Activated CD4-positive, alpha-beta T cell treated with anti-CD3 and anti-CD28 coated beads, Interleukin-2, amount 50 U/mL, for 48 hours (primary cell): ENCODE measurements at places on chromosomes 5 and 9.

DNA sequence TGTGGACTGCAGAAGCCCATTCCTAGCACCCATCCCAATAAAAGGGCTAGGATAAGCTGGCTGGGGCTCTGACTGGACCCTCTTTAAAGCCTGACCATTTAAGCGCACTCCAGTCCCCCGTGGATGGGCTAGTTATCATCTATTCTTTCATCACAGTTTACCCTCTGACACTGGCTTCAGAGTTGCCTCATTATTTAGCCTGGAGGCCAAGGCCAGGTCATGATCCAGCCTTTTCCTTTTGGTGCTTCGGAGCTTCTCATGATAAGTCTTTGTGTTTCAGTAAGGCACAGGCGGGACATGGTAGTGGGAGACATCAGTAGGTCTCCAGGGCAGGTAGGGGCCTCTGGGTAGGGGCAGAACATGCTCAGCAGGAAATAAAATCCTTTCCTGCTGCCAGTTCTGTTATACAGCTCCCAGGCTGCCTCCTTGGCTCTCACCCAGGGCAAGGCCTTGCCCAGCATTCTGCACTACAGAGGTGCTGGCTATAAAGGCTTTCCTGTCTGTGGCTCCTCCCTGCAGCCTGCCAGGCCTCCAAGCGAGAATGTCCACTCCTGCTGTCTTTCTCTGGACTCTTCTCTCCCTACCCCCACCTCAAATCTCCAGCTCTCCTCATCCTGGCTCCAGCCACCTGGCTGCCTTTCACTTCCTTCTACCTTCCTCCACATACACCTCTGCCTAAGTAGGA, 128.8 kb downstream of the FSTL4 start:
- no peak for DNase-seq

GRCh38 chr9:135521608-135522095, 412 bp downstream of the LCN1 start:
- DNase-seq, result no peak

DNA sequence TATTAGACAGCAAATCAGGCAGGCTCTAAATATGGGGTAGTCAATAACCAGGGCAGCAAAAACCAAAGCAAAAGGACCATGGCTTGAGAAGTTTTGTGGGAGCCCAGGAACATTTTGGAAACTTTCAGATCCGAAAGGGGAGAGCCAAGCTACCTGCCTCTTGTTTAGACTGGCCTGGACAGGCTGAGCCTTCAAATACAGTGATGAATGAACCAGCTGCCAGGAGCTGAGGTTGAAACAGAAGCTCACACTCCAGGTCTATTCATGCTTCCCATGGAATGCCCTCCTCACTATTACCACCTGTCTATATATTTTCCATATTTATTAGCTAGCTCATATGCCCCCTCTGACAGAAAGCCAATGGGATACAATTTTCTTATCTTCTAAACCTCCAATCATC, 150.8 kb upstream of the SLC44A1 start:
- DNase-seq, result no peak

- no peak for DNase-seq
Measured at GRCh38 chr5:139886213-139886612, 90.6 kb downstream of the PSD2 start.

GRCh38 chr5:158940977-158941376, 158.7 kb downstream of the EBF1 start:
- no peak for DNase-seq

- no peak for DNase-seq
Measured at GRCh38 chr5:32834251-32834650, 123.1 kb downstream of the NPR3 start.

GRCh38 chr5:169592937-169593650, 9.5 kb downstream of the SPDL1 start:
- DNase-seq, result no peak

DNA sequence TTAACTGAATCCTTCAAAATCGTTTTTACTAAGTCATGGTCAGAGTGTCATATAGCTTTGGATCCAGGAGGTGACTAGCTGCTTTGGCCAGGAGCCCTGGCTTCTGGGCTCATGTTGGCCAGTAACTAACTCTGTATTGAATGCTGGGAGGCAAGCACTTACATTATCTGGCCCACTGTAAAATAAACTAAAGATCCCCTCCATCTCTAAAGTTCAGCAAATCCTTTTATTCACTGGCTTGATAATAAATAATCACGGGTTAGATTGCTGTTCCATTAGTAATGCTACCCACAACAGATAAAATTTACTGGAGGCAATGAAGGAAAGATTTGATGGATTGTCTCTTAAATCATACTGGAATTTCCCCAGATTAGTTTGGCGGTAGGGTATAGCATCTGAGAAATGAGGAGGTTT, 382.2 kb upstream of the TLE4 start:
- DNase-seq, result no peak

DNA sequence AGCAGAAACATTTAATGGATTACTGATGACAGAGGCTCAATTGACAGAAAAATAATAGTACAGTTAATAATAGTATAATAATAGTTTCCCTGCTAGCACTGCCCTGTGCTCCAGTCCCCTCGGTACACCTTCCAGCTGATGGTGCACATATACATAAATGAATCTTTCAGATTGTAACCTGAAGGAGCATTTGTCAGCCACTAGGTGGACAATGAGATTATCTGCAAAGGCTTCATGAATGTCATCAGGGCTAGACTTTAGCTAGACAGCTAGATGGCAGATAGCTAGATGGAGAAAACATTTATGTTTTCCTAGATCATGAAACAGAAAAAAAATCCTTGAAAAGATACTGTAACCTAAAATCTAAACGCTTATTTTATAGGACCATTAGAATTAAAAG, 304.4 kb upstream of the SMC2 start:
- DNase-seq, result no peak

GRCh38 chr9:4287386-4287785, 12.5 kb downstream of the GLIS3 start:
- DNase-seq, result no peak

- DNase-seq, result no peak
Measured at GRCh38 chr5:142861011-142861410, 90.8 kb downstream of the ARHGAP26 start.

DNA sequence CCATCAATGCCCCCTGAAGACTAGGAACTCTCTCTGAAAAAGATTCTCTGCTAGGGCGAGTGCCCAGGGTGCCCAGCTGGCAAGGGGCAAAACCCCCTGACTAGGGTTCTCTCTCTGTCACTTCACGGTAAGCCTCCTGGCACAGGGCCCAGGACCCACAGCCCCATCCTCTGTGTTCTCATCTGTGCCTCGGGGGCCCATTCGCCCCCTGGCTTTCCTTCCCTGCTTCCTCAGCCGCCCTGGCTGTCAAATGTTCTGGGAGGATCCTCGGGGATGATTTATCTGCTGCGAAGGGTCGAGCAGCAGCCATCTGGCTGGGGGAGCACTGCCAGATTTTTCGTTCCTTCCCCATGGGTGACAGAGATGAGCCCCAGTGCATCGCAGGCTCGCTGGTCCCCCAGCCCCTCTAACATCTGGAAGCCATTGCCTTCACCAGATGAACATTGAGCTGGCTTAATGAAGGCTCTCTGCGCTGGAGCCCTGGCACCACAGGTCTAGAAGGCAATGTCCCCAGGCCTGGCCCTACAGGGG, 24.2 kb downstream of the HMCN2 start:
- DNase-seq, result no peak

- no peak for DNase-seq
Measured at GRCh38 chr9:79764374-79764773, 192.6 kb downstream of the TLE4 start.

GRCh38 chr9:132424857-132425674, 15.1 kb downstream of the CFAP77 start:
- no peak for DNase-seq

DNA sequence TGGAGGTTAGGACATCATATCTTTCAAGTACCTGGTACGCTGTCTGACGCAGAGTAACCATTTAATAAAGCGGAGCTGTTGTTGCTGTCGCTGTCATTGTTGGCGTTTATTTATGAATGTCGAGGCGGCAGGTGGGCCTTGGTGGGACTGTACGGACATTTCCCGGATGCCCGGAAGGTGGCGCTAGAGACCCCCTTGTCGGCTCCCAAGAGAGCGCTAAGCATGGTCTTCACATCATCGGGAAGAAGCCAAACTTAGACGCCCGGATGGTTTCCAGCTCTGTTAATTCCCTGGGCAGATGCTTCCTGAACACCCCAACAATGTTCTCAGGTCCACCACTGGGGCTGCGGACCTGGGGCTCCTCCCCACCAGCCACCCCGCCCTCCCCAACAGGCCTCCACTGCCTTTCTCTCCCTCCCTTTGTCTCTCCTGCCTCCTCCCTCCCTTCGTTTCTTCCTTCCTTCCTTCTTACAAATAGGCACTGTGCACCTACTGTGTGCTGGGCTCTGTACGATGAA, 54.1 kb downstream of the DUSP1 start:
- DNase-seq, result peak; percentile 89

GRCh38 chr5:27083449-27084415, 45.3 kb upstream of the CDH9 start:
- DNase-seq, result no peak

DNA sequence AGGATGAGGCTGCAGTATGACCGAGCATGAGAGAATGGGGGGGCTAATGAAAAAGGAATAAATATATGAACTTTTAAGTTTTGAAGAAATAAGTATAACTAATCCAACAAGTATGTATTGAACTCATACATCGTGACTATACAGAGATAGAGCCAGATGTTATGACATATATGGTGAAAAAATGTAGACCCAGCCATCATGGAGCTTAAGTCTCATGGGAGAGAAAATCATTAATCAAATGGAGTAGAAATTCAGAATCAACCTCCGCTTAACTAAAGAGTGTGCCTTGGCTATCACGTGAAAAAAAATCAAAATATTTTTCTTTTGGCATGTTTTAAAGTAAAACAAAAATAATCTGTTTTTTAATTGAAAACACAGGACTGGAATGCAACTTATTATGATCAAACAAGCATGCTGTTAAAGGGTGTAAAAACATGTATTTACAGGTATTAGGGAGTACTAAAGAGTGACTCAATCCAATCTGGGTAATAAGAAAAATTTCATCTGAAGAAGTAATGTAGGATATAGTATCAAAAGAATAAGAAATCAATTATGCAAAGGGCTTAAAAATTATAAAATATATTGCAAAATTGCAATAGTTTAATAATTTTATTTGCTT, 868.5 kb upstream of the NUDT12 start:
- no peak for DNase-seq

DNA sequence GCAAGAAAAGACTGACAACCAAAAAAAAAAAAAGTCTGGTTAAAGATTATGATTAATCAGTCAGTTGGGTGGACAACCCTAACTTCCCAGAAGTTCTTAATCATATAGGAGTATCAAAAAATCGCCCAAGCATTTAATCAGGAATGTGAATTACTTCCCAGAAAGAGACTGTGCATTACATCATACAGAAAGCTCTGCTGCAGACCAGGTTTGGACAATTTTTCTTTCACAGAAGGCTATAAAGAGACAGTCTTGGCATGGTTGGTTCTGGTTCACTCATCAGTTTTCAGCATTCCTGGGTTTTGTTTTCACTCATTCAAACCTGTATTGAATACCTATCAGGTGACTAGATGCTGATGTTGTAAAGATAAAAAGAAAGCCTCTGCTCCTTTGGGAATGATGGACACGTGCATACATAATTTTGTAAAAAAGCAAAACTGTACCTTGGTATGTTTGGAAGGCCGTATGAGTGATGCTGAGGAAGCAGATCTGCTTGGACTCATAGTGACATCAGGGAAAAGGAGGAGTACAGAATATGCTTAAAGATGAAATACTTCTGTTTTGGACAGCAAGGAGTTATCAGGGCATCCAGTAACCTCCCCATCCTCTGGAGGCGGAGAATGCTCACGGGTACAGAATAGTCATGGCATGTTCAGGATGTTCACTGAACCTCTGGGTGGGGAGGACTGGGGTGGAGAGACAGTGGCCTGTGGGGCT, 178.4 kb downstream of the GNA14 start:
- DNase-seq, result no peak

DNA sequence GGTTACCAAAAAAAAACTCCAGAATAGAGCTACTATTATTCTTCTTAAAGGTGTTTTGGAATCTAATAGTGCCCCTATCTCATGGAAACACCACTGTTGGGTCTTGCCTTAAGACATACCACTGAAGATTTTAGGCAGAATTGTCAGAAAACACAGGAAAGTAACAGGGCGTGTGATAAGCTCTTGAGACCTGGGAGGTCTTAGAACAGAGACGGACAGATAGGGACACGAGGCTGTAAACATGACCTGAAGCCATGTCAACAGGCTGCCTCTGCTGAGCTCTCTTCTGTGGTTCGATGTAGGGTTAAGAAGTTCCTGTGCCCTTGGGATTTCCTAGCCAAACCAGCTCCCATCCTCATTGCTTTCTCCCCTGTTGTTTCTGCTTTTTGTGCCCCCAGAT, 69.3 kb downstream of the CTSL start:
- DNase-seq, result no peak

DNA sequence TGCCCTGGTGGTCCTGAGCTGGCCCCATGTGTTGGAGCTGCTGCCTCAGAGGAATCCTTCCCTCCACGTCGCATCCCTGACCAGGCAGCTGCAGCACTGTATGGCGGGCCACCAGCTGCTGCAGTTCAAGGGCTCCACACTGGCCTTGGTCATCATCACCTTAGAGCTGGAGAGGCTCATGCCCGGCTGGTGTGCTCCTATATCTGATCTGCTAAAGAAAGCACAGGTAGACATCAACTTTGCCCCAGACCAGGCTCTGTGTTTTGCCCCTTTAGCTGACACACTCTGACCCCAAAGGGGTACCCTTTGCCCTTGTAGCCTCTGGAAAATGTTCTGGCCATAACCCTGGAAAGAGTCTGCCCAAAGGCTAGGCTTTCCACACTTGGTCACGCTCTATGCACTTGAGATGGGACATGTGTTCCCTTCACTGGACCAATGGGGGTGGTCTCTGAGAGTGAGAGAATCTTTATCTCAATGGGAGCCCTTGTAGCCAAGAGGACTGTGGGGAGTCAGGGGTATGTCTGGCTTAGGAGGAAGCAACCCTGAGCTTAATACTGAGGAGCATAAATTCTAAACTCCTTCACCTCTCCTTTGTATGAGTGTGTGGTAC, 4.8 kb downstream of the CCNI2 start:
- peak; percentile 2 for DNase-seq

DNA sequence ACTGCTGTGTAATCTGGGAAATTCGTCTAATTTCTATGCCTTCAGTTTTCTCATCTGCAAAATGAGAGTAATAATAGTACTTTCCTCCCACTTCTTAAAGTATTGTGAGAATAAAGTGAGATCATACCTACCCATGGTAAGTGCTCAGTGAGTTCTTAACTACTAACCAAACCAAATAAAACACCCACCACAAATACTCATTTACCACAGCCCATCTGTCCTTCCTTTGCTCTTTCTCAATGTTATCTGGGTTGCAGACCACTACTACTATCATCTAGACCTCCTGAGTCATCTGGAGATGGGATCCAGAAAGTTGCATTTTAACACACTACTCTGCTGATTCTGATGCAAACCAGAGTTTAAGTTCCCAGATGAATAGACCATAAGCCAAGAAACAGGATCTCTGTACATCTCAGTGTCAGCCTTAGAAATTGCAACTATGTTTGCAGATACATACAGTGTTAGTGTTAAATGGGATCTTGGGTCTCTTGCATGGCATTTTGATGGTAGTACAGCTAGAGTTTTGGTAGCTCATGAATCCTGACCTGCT, 105.4 kb upstream of the ATP10B start:
- no peak for DNase-seq

GRCh38 chr5:132655821-132656773, 1.9 kb upstream of the IL13 start:
- DNase-seq, result peak; percentile 59

GRCh38 chr9:77038281-77039036, 19.0 kb downstream of the FOXB2 start:
- DNase-seq, result no peak

GRCh38 chr5:142479854-142480519, 155.2 kb upstream of the SPRY4 start:
- no peak for DNase-seq
